Cerebellum (tissue), 4 donors: ENCODE measurements at places on chromosomes 5 and 9.

GRCh38 chr5:179306191-179307012 lies 38.9 kb downstream of the ADAMTS2 start:
- DNase-seq: no peak

DNA sequence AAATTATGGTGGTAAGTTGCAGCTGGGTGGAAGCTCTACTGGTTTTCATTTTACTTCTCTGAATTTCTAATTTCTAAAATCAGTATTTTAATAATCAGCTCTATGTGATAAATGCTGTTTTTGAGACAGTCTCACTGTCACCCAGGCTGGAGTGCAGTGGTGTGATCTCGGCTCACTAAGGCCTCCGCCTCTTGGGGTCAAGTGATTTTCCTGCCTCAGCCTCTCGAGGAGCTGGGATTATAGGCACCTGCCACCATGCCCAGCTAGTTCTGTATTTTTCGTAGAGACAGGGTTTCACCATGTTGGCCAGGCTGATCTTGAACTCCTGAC lies 1.5 kb upstream of the RALGDS start:
- no peak for DNase-seq

DNA sequence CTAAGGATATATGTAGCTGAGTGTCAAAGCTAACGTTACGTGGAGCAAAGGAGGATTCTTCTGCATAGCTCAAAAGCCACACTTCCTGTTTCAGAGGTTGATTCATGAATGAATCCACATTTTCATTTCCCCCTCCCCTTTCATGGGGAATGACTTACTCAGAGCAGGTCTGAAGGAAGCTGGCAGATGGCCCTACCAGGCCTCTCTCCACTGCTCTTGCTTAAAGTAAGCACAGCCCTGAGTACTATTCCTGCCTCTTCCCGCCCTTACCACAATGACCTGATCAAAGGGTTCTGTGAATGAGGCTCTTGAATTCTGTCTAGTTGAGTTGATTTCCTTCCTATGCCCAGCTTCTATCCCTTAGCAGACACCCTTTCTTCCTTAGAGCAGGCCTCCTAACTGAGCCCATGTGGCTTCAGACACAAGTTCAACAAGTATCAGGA lies 6.3 kb downstream of the IGIP start:
- no peak for DNase-seq

GRCh38 chr9:110106661-110107060 lies 101.3 kb downstream of the C9orf152 start:
- DNase-seq: no peak

DNA sequence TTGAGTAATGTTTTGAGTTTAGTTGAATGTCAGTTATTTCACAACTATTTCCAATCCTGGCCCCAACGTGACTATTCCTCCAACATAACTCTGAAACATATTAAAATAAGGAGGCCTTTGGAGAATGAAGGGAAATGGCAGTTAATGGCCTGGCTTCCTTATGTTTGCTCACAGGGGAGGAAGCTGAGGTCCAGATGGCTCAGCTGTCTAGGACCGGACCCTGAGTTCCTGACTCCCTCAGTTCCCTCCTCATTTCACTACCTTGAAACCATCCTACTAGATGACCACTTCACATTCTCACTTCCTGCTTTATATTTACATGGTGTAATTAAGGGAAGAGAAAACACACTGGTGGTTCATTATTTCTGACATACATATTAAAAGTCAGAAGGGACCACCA lies 6.6 kb downstream of the OTULINL start:
- DNase-seq: no peak

DNA sequence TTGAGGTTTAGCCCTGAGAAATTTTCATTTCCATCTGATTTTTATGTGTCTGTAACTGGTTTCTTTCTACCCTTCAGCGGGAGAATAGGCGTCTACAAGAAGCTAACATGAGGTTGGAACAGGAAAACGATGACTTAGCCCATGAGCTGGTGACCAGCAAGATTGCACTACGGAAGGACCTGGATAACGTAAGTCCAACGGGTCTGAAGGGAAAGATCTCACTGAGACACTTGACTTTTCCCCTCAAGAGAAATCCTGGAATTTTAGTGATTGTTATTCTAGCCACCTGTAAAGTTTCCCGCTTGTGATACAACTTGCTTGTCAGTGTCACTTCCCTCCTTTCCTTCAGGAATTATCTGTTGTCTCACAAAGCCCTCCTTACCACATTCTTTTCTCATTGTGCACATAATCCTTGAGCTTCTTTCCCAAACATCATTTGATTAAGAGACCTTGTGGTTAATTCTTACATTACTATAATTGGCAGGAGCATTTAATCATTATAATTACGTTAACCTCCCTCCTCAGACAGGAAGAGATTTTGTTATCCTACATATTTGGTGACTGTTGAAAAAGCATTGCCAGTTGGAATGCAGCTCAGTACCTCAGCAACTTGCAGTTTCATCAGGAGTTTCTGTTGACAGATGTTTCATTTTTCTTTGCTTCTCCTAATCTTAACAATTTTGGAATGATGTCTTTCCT lies 56.9 kb downstream of the GPR21 start:
- DNase-seq: no peak

DNA sequence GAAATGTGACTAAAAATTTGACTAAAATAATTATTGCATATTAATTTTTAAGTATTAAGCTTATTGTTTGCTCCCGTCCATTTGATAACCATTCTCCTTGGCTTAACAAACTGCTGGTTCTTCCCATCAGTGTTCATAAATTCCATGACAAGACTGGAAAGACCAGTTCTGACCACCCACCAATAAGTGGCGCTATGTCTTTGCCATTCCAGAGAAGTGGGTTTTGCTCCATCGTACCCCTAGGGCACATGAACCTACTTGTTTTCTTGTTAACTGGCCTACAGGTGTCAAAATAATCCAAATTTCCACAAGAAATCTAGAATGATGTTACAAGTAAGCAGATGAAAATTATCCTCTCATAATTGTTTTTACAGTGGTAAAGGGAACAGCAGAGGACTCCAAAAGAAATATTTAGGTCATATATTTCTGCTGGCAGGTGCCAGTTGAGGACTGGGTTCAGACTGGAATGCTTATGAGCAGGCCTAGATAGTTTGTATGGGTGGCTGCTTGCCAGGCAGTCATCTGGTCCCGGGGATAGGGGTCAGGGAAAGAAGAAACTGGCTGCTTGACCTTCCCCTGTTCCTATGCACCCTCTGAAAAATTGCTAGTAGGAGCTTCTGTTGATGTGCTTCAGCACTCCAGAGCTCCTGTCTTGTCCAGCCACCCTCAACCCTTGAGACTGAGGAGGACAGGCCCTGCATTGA lies 283.1 kb upstream of the ADAMTSL1 start:
- DNase-seq: no peak

- DNase-seq: no peak
Observed at GRCh38 chr5:177537389-177538361, 16.7 kb downstream of the FAM193B start.

DNA sequence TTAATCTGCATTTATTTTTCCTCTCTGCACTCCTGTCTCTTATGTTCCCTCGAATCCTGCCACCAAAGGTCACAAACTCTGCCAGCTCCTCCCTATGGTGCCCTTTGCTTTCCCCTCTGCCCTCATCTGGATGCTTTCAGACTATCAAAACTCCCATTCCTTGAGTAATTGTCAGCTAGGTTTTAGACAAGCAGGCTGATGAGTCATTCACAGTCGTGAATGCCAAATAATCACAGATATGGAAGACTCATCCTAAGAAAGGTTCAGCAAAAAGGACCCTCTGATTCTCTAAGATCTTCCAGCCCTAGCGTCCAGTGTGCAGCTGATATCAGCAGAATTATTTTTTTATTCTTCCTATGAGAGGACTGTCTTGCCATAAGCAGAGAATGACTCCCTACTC lies 104.5 kb upstream of the NUDT12 start:
- no peak for DNase-seq
